Thymus (tissue), 14 donors: ENCODE measurements at places on chromosomes 7 and 10.

- H3K4me1 ChIP-seq: peaks cover 4% of the 10 kb centered on the region
- H3K27ac ChIP-seq: no peak overlapping the region
- H3K4me3 ChIP-seq: peak overlapping the region; percentile 22
- peak; percentile 70 for DNase-seq
Measured at GRCh38 chr10:43202224-43202656, 64.0 kb downstream of the CSGALNACT2 start.

- H3K27me3 ChIP-seq: peaks cover 34% of the 10 kb centered on the region
- H3K27ac ChIP-seq: no peak overlapping the region
- DNase-seq: peak; percentile 39
- H3K4me1 ChIP-seq: peaks cover 43% of the 10 kb centered on the region
- H3K36me3 ChIP-seq: no peaks in the 10 kb centered on the region
- no peak overlapping the region for H3K4me3 ChIP-seq
Measured at GRCh38 chr7:73715648-73716317, 3.7 kb downstream of the STX1A start.

DNA sequence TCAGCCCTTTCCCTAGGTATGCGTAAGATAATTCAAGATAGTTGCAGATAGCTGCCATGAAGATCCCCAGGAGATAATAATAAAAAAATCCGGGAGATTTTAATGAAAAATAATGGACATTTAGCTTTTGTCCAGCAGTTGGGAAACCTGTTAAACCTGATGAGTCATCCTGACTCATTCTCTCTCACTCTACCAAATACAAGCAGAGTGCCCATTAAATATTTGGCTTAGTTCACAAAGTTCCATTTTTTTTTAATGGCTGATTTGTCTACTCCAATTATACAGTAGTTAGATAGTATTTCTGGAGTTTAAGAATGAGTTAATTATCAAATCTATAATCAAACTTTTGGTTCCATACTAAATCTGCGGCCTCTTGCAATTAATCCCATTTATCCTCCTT, 2.1 kb upstream of the SHTN1 start:
- no peaks in the 10 kb centered on the region for H3K36me3 ChIP-seq
- no peak overlapping the region for H3K4me3 ChIP-seq
- no peak overlapping the region for H3K27ac ChIP-seq
- no peak for DNase-seq
- no peaks in the 10 kb centered on the region for H3K4me1 ChIP-seq

DNA sequence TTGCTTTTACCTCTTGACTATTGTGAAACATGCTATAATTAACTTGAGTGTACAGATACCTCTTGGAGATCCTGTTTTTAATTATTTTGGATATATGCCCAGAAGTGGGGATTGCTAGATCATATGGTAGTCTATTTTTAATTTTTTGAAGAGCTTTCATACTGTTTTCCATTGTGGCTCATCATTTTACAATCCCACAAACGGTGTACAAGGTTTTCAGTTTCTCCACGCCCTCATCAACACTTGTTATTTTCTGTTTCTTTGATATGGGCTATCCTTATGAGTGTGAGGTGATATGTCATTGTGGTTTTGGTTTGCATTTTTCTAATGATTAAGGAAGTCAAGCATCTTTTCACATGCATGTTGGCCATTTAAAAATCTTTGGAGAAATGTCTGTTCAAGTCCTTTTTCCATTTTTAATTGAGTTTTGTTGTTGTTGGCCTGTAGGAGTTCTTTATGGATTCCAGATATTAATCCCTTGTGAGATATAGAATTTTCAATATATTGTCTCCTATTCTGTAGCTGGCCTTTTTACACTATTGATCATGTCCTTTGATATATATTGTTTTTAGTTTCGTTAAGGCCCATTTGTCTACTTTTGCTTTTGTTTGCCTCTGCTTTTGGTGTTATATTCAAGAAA, 7.5 kb downstream of the AGK start:
- H3K36me3 ChIP-seq: peaks cover 14% of the 10 kb centered on the region
- no peak overlapping the region for H3K27ac ChIP-seq
- no peak for DNase-seq
- no peaks in the 10 kb centered on the region for H3K4me1 ChIP-seq
- no peak overlapping the region for H3K4me3 ChIP-seq

- H3K4me1 ChIP-seq: no peaks in the 10 kb centered on the region
- DNase-seq: no peak
- H3K27me3 ChIP-seq: no peaks in the 10 kb centered on the region
- no peak overlapping the region for H3K4me3 ChIP-seq
Measured at GRCh38 chr10:110746969-110747608, 103.0 kb downstream of the RBM20 start.

- no peaks in the 10 kb centered on the region for H3K36me3 ChIP-seq
- H3K4me3 ChIP-seq: no peak overlapping the region
- no peaks in the 10 kb centered on the region for H3K27me3 ChIP-seq
Measured at GRCh38 chr7:94039368-94040035, 35.3 kb upstream of the BET1 start.

GRCh38 chr7:146539836-146540235, 423.2 kb downstream of the CNTNAP2 start:
- no peaks in the 10 kb centered on the region for H3K27me3 ChIP-seq
- H3K27ac ChIP-seq: no peak overlapping the region
- no peak overlapping the region for H3K4me3 ChIP-seq
- DNase-seq: no peak

DNA sequence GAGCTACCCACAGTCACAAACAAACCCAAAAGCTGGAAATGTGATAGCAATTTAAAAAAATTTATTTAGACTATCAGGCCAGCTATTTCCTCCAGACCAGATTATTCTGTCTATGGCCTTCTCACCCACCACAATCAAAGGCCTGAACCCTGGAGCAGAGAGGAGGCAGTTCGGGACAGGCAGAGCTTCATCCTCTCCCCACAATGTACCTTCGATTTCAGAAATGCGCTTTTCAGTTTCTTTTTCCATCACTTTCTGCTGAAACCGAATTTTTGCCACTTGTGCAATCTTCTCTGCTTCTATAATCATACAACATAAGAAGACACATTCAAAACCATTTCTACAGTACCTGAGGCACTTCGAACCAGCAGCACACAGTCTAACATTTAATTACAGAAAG, 29.9 kb downstream of the ERLIN1 start:
- H3K4me3 ChIP-seq: no peak overlapping the region
- no peak overlapping the region for H3K27ac ChIP-seq
- no peak for DNase-seq
- H3K36me3 ChIP-seq: peaks cover 28% of the 10 kb centered on the region
- no peaks in the 10 kb centered on the region for H3K4me1 ChIP-seq

DNA sequence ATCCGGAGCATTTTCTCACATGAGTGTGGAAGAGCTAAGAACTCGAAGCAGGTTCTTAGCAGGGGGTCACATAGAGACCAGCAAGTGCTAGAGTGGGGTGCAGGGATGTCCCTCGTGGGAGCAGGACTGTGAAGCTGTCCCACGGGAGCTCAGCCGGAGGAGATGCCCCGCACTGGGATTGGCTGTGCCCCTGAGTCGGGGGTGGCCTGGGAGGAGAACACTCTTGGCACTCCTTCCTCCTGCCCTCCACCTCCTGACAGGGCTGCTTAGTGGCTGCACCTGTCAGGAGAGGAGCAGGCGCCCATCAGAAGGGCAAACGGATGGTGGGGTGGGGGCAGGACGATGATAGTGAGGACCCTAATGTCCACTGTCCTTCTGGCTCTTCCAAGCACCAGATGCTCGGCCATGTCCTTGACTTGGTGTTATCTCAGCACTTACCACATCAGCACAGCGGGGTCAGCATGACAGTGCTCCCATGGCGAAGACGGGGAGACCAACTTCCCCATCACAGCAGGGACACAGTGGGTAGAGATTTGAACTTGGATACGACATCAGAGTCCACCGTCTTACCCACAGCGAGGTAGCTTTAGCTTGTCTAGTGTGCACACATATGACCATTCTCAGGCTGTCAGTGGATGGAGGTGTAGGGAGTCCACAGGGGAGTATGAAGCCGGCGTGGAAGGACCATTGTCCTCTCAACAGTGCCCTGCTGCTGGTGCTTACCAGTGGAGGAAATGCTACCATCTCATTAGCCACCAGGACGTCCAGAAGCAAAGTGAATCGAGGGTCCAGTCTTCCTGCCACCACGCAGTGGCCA, 142.5 kb upstream of the SHH start:
- H3K4me3 ChIP-seq: no peak overlapping the region
- H3K27ac ChIP-seq: no peak overlapping the region
- H3K4me1 ChIP-seq: no peaks in the 10 kb centered on the region

GRCh38 chr7:137992104-137992549, 9.8 kb downstream of the CREB3L2 start:
- H3K4me1 ChIP-seq: peaks cover 5% of the 10 kb centered on the region
- H3K4me3 ChIP-seq: no peak overlapping the region
- no peak for DNase-seq
- H3K36me3 ChIP-seq: no peaks in the 10 kb centered on the region

DNA sequence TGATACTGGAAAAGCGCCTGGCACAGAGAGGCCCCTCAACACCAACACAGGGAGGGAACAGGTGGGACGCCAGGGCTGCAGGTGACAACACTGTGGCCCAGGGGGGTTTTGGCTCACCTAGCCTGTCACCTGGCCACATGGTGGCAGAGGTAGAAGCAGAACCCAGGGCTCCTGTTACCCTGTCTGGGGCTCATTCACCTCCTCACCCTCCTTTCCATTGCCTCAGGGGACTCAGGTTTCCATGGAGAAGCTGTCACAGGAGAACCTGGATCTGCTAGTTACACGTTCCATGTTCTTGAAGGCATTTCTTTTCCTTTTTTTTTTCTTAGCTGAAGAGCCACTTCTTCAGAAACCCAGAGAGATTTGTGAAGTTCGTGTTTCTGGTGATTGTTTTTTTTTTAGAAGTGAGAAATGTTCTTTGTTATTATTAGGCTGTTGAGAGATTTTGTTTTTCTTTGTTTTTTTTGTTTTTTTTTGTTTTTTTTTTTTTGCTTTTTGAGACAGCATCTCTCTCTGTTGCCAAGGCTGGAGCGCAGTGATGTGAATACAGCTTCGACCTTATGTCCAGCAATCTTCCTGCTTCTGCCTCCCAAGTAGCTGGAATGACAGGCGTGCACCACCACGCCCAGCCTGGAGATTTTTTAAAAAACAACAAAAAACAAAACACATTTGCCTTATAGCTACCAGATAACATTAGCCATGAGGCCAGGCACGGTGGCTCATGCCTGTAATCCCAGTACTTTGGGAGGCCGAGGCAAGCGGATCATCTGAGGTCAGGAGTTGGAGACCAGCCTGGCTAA, 16.0 kb downstream of the DENND2A start:
- H3K27ac ChIP-seq: no peak overlapping the region
- H3K4me3 ChIP-seq: no peak overlapping the region
- no peaks in the 10 kb centered on the region for H3K36me3 ChIP-seq
- H3K4me1 ChIP-seq: no peaks in the 10 kb centered on the region
- no peak for DNase-seq
- H3K27me3 ChIP-seq: no peaks in the 10 kb centered on the region

DNA sequence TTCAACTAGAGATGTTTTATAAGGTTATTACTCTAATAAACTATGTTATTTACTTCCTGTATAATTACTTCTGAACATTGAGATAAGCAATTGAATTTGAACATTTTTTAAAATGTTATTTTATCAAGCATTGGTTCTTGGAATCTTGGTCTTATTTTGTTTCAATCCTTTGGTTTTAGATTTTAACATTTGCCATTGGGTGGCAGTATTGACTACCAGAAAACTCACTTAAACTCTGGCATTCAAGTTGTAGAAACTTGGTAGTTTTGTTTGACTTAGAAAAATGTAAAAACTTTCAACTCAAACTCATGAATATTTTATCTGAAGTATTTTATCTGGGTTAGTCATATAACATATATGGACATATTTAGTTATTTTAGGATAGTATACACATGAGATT, 48.1 kb downstream of the ATRNL1 start:
- no peaks in the 10 kb centered on the region for H3K4me1 ChIP-seq
- H3K36me3 ChIP-seq: no peaks in the 10 kb centered on the region
- H3K27ac ChIP-seq: no peak overlapping the region
- no peak overlapping the region for H3K4me3 ChIP-seq
- H3K27me3 ChIP-seq: no peaks in the 10 kb centered on the region
- DNase-seq: no peak

GRCh38 chr10:122204691-122205489, 66.2 kb upstream of the BTBD16 start:
- no peak overlapping the region for H3K27ac ChIP-seq
- no peaks in the 10 kb centered on the region for H3K27me3 ChIP-seq
- H3K4me3 ChIP-seq: no peak overlapping the region
- H3K4me1 ChIP-seq: no peaks in the 10 kb centered on the region
- DNase-seq: no peak

DNA sequence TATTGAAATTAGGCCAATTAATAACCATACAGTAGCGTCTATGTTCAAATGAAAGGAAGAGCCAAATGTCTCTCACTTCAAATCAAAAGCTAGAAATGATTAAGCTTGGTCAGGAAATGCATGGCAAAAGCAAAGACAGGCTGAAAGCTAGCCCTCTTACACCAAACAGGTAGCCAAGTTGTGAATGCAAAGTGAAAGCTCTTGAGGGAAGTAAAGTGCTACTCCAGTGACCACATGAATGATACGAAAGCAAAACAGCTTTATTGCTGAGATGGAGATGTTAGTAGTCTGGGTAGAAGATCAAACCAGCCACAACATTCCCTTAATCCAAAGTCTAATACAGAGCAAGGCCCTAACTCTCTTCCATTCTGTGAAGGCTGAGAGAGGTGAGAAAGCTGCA, 123.8 kb downstream of the TEX36 start:
- H3K27me3 ChIP-seq: no peaks in the 10 kb centered on the region
- no peak for DNase-seq
- no peak overlapping the region for H3K4me3 ChIP-seq
- H3K36me3 ChIP-seq: no peaks in the 10 kb centered on the region
- H3K27ac ChIP-seq: no peak overlapping the region
- no peaks in the 10 kb centered on the region for H3K4me1 ChIP-seq

DNA sequence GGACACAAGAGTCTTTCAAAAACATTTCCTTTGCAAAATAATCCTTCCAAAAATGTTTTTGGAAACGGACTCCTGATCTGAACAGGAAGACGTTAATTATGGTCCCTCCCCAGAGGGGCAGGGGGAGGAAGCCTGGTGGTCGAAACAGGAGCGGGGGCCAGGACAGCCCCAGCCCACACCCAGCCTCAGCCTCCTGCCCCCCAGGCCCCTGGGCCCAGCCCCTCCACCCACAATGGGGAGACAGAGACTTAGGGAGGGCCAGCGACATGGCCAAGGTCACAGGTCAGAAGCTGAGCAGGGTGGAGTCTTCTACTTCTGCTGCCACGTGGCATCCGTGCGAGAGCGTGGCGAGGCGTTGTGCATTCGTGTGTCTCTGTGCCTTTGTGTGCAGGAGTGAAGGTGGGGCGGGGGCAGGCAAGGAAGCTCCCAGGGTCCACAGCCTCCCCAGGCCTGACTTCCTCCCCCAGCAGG, 14.0 kb upstream of the GRIFIN start:
- no peak overlapping the region for H3K27ac ChIP-seq
- no peaks in the 10 kb centered on the region for H3K36me3 ChIP-seq
- no peak overlapping the region for H3K4me3 ChIP-seq
- H3K27me3 ChIP-seq: peaks cover 2% of the 10 kb centered on the region
- no peaks in the 10 kb centered on the region for H3K4me1 ChIP-seq

- no peaks in the 10 kb centered on the region for H3K27me3 ChIP-seq
- no peak for DNase-seq
- no peaks in the 10 kb centered on the region for H3K36me3 ChIP-seq
Measured at GRCh38 chr7:69996121-69996520, 397.8 kb downstream of the AUTS2 start.

- peak; percentile 9 for DNase-seq
- H3K36me3 ChIP-seq: no peaks in the 10 kb centered on the region
- H3K4me3 ChIP-seq: no peak overlapping the region
- H3K27me3 ChIP-seq: no peaks in the 10 kb centered on the region
Measured at GRCh38 chr7:37031571-37032257, 307.4 kb upstream of the AOAH start.
